Astrocyte of the hippocampus (primary cell): ENCODE measurements at places on chromosomes 4 and X.

DNA sequence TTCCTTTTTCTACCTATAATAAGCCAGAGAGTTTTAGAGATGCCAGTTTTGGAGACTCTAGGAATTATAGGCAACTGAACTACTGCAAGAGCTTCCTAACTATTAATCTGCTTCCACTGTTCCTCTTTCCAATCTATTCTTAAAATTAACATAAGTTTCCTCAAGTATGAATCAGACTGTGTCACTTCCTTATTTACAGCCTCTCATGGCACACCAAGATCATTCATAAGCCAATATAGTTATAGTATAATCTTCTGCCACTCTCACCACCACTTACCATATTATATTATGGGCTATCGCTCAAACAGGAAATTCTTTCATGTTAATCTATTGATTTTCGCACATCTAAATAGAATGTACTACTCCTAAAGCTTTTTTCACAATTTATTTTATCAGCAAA, 383.5 kb downstream of the STPG2 start:
- no peak for DNase-seq

DNA sequence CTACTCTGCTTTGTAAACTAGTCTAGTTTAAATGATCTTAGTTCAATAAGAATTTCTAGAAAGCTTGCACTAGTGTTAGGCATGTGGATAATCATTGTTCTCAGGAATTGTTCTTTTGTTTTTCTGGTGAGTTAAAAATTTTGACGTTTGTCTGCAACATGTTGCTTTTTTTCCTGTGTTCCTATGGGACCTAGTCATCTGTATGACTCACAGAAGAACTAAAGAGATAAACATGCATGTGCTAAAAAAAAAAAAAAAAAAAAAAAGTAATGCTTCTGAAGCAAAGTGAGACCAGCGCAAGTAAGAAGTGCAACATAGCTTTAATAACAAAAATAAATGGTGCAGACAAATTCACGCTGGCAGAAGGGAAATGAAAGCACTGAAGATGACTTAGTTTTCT, 471.2 kb downstream of the IQCM start:
- DNase-seq, result peak; percentile 35

DNA sequence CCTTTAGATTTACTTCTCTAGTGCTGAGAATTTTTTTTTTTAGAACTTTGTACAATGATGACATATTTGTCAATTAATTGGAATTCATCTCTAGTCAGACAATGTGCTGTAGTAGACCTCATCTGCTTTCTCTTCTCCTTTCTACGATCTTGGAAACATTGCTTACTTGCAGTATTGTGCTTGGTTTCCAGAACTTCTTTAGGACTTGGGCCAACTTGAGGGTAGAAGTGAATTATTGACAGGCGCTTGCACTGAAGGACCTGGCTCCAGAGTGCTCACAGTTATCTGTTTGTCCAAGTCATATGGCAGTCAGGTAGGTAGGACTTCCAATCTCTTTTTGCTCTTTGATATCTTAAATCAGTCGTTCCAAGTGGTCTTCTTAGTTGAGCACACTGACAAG, 39.6 kb downstream of the FNIP2 start:
- DNase-seq, result no peak

- DNase-seq, result no peak
These were observed 83.6 kb downstream of the ANAPC10 start for GRCh38 chr4:145014365-145014764.

DNA sequence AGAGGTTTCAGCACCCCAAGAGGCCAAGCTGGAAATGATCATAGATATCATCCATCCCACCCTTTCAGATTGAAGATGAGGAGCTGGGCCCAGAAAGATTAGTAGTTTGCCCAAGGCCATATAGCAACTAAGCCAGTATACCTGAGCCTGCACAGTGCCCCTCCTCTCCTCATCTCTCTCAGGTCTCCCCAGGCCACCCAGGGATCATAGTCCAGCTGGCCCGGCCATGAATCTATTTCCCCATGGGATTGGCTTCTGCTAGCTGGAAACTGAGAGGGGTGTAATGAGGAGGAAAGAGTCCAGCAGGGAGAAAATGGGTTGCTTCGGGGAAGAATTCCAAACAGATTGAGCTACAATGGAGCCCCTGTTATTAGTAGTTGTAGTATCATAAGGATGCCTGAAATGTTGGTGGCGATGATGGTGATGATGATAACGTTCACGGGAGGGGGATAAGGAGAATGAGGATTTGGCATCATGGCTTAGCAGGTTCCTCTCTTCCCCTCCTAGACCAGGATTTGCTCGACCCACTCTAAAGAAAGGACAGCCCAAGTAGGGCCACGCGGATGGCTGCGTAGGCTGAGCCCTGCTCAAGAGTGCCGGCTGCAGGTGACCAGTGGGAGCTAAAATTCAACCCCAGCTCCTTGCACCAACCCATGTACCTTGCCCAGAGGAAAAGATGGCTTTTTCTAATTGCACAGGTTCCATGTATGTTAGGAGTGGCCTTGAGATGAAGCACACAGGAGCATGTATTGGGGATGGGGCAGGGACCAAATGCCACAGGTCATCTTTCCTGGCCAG, 117.8 kb upstream of the PJA1 start:
- no peak for DNase-seq

DNA sequence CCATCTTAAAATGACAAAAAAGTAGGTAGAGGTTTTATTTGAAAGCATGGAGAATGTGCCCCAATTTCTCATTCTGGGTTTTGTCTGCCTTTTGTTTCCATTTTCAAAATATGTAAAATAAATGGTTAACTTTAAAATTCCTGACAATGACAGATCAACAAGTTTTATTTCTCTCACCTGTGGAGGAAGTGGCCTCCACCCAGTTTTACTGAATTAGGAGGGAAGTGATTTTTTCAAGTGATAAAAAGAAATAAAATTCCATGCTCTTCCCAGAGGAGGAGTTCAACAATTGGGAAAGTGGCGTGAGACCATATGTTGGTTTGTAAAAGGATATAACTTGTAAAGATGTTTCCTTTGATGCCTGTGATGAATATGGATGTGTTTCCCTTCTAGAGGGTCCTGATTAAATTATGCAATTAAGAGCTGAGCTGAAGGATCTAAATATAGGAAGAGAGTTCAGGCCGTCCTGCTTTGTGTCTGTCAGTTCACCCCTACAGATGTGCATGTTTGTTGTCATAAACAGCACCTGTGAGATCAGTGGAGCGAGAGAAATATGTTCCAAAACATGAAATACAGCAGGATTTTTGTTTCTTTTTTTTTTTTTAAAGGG, 19.5 kb downstream of the SMAD1 start:
- DNase-seq, result no peak

DNA sequence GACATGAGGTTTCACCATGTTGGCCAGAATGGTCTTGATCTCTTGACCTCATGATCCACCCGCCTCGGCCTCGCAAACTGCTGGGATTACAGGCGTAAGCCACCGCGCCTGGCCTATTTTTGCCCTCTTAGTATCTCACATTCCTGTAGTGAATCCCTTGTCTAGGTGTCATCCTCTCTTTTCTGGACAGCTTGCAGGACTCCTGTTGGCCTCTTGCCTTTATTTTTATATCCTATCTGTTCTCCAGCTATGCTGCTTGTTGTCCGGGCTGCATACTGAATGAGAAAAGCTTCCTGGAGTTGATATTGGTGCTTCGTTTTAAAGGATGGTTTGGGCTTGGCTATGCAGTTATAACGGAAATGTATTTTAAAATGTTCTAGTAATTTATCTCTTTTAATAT, 148.6 kb downstream of the TLL1 start:
- DNase-seq, result no peak

DNA sequence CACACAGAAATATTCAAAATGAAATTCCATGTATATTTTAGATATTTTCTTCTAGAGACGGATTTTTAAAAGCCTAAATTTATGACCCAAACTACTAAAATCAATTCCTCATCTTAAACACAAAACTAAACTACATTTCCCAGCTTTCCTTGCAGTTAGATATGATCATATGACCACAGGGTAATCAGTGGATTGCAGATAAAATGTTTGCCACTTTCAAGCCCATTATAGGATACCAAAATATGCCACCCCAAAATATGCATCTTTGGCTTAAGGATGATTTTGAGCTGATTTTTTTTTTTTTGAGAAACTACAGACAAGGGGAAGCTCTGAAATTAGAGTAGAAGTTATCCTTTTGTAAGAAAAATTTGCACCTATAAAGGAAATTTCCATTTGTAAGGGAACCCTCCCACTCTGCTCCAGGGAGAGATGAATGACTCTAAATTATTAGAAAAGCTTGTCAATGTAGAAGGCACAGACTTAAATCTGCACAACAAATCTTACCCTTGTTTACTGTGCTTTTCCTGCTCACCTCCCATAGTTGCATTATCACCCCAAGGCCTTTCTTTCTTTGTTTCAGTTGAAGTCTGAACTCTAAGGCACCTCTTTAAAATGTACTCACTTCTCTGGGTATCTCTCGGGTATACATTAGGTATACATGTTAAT, 503.0 kb downstream of the PDHA2 start:
- DNase-seq, result no peak

DNA sequence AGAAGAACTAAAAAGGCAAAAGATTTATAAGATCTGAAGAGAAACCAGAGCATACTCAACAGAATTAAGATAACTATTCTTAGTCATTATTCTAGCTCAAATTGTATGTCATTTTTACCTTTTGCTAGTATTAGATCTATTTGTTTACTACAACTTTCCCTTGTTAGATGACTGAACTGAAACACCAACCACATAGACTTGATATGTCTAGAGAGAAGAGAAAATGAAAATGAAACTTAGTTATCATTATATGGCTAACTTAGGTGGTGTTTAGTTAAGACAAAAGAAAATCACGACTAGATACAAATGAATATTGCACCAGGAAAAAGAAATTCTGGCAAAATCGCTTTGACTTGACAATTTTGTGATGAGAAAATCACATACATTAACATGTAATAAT, 690.8 kb downstream of the PCDH18 start:
- DNase-seq, result no peak

DNA sequence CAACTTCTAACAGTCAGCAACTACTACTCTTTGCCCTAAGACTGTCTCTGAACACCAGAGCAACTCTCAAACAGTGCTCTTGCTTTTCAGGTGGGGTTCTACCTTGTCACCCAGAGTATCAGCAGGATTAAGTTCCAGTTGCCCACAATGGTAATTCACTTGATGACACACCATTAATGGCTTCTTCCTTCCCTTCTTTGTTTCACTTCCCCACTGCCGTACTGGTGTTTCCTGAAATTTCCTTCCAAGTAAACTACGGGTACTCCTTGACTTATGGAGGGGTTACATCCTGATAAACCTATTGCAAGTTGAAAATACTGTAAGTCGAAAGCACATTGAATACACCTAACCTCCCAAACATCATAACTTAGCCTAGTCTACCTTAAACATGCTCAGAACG, 36.6 kb upstream of the PDK3 start:
- DNase-seq, result no peak

DNA sequence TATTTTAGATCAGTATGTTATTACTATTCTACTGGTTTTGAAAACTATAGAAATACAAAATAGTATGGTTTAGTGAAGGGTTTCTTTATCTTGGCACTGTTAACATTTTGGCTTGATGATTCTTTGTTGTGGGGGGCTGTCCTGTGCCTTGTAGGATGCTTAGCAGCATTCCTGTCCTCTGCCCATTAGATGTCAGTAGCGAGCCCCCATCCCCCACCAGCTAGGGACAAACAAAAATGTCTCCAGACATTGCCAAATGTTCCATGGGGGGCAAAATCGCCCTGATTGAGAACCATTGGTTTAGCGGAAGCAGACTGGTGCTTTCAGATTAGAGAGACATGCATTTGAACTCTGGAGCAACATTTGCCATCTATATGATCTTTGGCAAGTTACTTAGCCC, 23.3 kb downstream of the SPARCL1 start:
- no peak for DNase-seq

- peak; percentile 53 for DNase-seq
These were observed 38.5 kb downstream of the HERC3 start for GRCh38 chr4:88630756-88631155.

DNA sequence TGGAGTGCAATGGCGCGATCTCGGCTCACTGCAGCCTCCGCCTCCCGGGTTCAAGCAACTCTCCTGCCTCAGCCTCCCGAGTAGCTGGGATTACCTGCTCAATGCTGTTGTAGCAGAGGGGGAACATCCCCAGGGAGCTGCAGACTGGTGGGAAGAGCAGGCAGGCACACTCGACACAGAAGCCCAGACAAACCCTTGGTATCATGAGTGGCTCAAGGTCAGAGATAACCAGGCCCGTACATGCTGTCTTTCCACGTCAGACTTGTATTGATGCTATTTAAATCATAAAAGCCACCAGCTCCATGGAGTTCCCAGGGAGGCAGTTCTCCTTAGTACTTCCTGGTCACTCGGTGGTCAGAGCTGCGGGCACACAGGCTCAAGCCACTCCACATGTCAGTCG, 33.2 kb downstream of the TRIML2 start:
- no peak for DNase-seq

DNA sequence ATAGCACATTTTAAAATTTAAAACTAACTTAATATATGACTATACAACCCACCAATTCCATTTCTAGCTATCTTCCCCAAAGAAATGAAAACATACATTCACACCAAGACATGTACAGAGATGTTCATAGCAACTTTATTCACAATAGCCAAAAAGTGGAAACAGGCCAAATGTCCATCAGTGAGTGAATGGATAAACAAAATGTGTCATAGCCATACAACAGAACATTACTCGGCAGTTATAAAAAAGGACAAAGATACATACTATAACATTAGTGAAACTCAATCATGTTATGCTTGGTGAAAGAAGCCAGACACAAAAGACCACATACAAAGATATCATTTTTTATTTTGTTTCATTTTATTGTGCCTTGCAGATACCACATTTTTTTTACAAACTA, 396.8 kb downstream of the PACRGL start:
- no peak for DNase-seq

DNA sequence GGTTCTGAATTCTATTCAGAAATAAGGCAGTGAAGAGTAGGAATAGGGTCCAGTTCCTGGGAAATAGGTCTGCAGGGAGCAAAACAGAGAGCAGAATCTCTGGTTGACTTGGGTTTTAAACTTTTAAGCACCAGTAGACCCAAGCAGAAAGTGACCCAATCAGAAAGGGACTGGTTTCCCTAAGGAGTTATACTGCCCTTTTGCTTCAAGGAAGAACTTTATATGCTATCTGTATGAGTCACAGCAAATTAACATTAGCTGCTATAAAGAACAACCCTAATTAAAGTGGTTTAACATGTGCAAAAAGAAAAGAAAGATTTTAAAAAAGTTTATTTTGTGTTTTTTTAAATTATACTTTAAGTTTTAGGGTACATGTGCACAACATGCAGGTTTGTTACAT, 263.6 kb upstream of the EMCN start:
- DNase-seq, result no peak
